ENCODE measurements at places on chromosomes 1 and 21.

DNA sequence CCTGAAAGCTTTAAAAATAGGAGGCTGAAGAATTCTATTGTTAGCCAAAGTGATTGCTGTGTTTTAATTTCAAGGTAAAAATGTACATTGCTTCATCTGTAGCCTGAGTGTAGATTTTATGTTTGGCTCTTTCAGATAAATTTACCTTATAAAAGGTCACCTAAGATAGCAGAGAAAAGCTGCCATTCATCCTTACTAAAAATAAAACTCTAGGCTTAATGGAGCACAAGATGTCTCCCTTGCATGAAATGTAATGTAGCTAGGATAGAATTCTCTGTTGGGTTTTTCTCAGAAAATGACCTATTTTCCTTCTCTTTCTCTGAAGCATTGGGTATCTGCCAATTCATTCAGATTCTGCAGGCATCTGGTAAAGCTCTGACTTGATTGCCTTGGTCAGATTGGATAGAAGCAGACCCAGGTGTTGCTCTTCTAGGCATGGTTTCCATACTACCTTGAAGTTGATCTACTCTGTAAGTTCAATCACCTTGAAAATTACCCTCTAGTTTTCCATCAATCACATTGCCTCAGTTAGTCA is 176.6 kb upstream of the GORAB start:
- DNase-seq: no peak

GRCh38 chr1:75969550-75969949 is 37.3 kb upstream of the ASB17 start:
- DNase-seq: peak; percentile 39

- DNase-seq: no peak
These were observed 235.1 kb downstream of the GRIK1 start for GRCh38 chr21:29704719-29705118.

- DNase-seq: no peak
These were observed 25.2 kb downstream of the KIF21B start for GRCh38 chr1:200998323-200998722.

- no peak for DNase-seq
These were observed 10.2 kb upstream of the BECN2 start for GRCh38 chr1:241947354-241947753.

DNA sequence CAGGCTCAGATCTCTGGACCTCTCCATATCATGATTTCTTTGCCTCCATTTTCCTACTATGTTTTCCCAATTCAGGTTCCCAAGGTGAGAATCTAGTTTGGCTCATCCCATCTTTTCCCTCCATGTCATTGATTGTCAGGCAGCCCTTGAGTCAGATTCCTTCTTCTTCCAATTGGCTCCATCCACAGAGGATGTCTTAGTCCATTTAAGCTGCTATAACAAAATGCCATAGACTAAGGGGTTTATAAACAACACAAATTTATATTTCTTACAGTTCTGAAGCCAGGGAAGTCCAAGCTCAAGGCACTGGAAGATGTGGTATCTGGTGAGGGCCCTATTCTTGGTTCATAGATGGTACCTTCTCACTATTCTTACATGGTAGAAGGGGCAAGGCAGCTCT is 42.8 kb upstream of the SLC2A1 start:
- DNase-seq: no peak

GRCh38 chr1:50371749-50372148 is 51.5 kb downstream of the DMRTA2 start:
- DNase-seq: no peak

DNA sequence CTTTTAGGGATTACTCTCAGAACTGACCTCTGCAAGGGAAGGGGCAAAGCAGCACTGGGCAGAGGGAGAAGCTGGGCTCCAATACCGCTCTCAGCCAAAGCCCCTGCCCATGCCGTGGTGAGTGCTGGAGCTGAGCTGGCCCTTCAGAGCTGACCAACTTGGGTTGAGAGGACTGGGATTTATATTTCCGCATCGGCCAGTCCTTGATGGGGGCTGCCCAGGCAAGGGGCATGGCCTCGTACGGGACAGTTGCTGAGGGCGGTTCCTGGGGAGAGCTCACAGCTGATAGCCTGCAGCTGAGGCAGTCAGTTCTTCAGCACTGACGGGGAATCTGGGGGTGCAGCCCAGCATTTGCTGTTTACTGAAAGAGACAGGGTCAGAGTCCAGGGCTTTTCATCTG is 8.0 kb downstream of the HUNK start:
- DNase-seq: no peak

GRCh38 chr1:231421546-231421970 is 529 bp downstream of the EGLN1 start:
- DNase-seq: no peak

DNA sequence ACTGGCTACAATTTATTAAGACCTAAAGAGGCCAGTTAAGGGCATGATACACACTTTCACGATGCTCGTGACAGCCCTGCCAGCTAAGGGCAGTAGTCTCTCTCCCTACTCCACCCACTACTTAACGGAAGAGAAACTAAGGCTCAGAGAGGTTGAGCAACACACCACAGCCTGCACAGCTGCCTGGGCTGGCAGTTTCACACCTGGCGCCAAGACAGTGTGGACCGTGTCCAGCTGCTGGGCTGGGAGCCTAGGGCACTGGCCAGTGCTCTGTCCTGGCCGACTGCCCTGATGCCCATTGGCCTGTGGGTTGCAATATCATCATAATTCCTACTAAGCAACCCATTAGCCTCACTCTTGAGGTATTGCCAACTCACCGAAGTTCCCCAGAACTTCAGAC is 27.6 kb downstream of the TENT5C start:
- DNase-seq: no peak

DNA sequence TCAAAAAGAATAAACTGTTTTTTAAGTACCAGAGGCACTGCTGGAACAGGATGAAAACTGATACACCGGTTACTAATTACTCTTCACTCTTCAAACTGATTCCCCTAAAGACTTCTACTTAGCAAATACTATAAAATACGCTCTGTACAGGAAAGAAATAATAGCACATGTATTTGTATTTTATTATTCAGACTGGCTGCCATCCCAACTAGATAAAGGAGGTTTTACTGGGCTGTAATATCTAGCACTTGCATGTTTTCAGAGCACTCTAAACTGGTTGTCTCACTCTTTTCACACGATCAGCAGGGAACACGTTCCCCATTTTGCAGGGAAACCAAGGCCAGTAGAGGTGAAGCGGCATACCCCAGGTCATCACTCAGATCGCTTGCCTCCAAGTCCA is 9.2 kb downstream of the SMIM12 start:
- no peak for DNase-seq

GRCh38 chr1:7538849-7539768 is 232.0 kb upstream of the VAMP3 start:
- no peak for DNase-seq
